Activated T-cell treated with anti-CD3 and anti-CD28 coated beads for 4 hours (primary cell): ENCODE measurements at places on chromosomes 3 and 15.
A peak's percentile ranks its signal among the peaks of the same experiment; 100 is the strongest.

- no peak for DNase-seq
Observed at GRCh38 chr3:159936541-159936940, 52.1 kb upstream of the IL12A start.

- DNase-seq: no peak
Observed at GRCh38 chr3:169100616-169101015, 562.9 kb downstream of the MECOM start.

GRCh38 chr3:15346516-15346915 is 14.1 kb upstream of the SH3BP5 start:
- no peak for DNase-seq

DNA sequence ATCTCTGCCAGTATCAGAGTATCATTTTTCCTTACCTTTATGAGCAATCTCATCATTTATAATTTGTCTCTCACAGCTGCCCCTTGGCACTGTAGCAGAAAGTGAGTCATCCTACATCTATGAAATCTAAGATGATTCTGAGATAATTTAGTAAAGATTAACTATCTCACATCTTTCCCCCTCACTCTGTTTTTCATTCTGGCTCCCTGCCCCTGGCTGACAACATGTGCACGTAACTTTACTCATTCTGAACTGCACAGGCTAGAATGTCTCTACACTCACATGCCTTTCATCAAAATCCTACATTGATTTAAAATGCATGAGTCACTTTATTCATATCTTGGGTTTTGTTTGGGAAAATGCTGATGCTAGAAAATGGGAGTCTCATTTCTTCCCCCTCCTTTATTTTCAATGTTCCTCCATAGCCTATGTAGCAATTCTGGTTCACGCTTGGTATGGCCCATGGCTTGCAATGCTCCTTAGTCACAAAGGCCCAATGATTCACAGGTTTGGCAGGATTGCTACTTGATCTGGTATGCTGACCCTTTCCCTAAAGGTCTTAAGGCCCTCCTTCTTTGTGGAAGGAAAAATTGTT is 838.5 kb downstream of the TUSC7 start:
- no peak for DNase-seq

GRCh38 chr15:78368651-78369050 is 28.5 kb downstream of the CRABP1 start:
- DNase-seq: no peak

- DNase-seq: no peak
Observed at GRCh38 chr3:181265750-181266333, 276.3 kb upstream of the DNAJC19 start.

GRCh38 chr3:7520059-7520458 is 659.1 kb downstream of the GRM7 start:
- no peak for DNase-seq

DNA sequence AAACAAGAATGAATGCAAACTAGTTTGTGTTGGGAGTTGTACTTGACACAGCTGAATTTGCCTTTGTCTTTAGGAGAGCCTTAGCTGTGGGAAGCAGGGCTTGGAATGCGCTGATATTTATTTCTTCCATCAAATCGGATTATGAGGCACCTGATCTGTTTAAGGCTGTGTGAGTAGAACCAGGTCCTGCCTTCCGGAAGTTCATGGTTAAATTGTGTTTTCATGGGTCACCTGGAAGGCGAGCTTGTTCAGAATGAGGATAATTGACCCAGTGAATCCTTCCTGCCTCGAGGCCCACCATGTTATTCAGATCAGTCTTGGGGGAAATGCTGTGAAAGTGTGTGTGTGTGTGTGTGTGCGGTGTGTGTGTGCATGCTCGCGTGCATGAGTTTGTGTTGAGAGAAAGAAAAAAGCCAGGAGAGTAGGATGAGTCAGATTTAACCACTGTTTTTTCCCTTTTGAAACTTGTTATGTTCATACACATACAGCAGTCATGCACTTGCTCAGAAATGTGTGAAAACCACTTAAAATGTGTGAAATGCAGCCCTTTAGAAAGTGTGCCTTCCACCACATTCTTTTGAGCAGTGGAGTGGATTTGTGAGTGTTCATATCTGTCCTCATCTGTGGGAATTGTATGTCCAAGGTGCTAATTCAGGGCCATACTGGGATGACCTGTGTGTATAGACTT is 36.7 kb downstream of the SMAD3 start:
- DNase-seq: peak; percentile 51

DNA sequence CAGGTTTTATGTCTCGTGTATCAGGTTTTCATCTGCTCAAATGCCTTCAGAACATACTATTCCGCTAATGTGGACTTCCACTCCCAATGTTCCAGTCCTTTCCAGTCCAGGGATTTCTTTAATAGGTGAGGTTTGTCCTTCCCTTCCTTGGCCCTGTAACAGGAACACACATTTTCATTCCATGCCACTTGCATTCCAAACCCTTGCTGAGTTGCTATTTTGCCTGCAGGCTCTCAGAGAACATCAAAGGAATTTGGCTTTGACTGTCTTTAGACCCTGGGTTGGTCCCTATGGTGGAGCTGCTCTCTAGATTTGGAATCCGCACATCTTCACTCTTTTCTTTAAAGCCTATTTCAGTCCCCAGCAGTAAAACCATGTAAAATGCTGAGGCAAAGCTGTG is 12.3 kb upstream of the ALCAM start:
- DNase-seq: no peak

DNA sequence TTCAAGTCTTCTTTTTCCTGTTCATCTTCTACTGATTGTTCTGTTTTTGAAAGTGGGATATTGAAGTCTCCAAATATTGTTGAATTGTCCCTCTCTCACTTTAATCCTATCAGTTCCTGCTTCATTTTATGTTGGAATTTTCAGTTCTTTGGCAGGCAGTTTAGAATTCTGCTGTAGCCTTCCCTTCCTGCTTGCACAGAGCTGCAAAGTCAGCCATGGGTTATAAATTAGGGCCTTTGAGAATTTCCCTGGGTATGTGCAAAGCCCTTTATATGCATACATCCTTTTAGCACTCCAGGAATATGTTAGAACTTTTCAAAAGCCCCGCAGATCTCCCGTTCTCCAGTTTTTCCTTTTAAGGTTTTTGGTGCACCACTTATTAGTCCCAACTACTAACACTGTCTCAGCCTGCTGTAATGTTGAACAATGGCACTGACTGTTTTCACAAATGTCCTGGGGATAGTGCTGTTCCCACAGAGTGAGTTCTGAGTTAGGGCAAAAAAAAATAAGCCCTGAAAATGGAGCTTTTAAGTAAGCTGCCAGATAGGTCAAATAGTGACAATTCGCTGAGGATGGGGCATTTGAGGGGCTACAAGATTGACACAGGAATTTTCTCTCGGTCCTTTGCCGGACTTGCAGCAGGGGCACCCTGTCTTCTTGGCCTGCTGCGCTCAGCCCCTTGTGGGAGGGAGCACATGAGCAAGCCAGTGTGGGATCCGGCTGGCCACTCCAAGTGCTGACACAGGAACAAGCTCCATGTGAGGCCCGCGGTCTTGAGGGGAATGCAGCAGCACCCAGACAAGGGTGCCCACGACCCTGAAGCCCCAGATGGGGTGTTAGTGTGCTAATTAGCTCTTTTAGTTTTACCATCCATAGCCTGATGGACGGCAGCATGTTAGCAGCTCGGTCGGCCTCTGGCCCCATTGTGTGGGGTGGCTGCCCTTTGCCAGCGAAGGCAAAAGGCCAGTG is 96.0 kb downstream of the VPS8 start:
- DNase-seq: no peak

GRCh38 chr3:141425523-141426233 is 57.4 kb downstream of the ZBTB38 start:
- DNase-seq: no peak

DNA sequence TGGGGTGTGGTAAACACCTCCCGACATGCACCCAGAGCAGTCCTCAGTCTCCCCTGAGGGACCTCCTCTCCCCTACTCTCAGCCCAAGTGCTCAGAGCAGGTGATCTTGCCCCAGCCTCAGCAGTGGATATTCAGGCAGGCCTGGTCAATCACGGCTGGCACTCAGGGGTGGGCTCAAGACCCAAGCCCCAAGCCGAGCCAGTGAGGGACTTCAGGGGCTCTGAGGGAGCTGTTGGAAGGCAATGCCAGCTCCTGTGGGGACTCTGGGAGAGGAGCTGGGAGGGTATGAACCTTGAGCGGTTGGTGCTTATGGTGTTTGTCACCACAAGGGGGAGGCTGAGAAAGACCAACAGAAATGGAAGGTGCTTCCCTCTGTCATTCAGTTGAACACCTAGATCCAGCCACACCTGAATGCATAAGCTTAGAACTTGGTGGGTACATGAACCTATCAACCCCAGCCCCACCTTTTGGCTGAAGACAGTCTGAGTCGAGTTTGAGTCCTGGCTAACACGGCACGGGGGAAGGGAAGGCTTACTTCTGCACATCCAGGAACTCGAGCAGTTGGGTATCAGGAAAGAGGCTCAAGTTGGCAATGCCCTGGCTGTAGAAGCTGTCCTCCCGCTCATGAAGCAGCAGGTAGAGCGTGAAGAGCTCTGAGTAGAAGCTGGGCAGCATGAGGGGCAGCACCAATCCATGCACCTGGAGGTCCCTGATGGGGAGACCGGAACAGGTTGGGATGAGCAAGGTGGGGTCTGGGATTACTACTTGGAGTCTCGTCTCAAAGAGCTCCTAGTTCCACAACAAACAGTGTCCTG is 19.2 kb downstream of the ALS2CL start:
- no peak for DNase-seq

DNA sequence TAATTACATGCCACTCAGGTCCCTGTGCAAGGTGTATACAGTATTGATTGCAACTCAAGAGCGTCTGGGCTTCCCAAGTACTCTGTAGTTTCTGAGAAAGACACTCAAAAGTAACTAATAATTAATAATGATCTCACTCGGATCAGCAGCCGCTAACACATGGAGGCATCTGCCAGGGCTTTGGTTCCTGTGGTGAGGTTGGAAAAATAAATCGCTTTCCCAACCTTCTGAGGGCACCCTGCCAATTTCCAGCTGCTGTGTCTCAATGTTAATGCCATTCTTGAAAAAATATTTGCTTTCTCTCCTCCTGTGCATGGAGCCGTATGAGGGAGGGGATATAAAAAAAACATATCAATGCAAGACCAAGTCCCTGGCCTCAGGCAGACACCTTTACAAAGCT is 116.5 kb upstream of the SLC2A2 start:
- DNase-seq: no peak

- no peak for DNase-seq
Observed at GRCh38 chr3:196995646-196996355, 27.2 kb upstream of the PIGZ start.

DNA sequence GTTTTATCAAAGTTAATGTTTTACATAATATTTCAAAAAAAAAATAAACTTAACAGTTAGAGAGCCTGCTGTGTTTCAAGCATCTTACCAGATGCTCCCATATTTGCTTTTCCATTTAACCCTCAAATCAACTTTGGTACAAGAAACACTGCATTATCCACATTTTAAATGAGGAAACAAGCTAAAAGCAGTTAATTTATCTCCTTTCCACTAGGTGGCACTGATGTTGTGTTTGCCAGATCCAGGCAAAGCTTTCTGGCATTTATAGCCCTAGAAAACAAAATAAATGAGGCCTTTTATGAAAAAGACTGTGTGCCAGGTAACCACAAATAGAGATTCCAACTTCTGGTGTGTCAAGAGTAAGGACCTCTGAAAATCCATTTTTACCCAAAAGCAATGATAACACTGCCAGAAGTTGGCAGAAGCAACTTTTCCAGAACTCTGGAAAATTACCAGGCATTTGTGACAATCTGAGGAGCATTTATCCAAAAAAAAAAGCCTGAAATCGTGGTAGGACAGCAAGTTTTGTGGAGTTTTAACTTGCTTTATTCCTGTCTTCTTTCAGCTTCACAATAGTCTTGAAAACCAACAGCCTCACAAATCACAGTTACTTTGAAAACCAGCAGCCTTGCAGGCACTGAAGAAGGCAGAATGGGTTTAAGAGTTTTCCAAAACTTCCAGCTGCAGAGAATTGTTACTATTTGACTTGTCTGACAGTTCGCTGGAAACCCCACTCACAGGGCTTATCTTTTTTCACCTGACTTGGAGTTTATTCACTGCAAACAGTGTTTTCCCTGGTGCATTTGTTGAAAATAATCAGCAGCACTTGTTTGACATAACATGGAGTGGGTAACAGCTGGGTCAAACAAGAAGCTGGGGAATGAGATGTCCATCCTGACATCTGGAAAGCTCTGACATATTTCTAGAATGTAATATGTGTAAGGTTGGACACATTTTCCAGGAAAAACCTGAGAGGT is 9.2 kb downstream of the FAM162A start:
- DNase-seq: no peak

DNA sequence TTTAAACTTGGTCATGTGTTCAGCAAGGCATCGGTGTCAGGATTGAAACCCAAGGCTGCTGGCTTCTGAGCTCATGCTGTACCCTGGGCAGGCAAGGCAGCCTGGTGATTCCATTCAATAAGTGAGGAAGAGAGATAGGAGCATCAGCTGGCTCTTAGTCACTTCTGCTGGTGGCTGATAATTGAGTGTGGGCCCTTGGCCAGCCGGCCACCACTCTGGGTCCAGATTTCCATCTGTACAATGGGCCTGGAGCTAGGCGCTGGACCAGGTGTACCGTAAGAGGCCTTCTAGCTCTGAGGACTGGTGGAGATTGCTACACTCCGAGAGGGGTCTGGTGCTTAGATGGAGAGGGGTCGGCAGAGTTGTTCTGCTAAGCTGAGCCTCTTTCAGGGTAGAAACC is 4.3 kb downstream of the CD276 start:
- no peak for DNase-seq

- DNase-seq: no peak
Observed at GRCh38 chr3:186002884-186003472, 65.2 kb upstream of the TRA2B start.

DNA sequence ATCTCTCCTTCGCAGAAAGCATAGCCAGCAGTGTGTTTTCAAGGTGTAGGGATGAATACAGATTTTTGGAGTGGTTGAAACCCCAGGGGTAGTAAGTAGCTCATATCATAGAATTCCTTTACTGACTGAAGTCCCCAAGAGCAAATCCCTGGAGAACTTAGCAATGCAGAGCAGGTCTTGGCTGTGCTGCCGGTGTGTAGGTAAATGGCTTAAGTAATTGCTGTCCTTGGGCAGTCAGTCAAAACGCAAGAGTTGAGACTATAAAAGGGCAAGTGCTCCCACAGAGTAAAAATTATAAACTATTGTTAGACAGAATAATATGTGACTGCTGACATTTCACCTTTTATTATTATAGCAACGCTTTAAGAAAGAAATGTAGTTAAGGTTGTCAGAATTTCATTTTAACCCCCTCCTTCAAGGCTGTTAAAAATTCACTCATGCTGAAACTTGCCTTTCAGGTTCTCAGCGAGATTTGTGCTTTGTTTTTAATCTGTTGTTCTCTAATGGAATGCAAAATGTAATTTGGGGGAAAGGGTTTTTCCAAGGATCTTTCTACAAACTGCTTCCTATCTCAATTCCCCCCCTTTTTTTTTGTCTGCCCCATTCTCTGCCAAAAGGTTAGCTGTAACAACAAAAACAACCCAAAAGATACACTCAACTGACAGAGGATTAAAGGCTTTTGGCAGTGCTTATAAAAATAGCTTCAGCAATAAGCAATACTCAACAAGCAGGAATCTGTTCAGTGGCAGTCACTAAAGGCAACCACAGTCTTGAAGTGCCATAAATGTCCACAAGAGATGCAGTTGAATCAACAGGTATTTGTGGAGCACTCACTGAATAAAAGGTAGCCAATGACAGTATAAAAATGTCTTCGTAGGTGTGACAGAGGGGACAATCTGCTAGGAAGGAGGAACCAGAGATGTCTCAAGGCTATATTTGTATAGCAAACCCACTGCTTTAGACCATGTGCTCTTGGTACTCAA is 105.3 kb downstream of the THRB start:
- DNase-seq: no peak

- no peak for DNase-seq
Observed at GRCh38 chr3:16352428-16352827, 87.4 kb downstream of the OXNAD1 start.
